ENCODE measurements at places on chromosomes 3 and 15. TPM values are rescaled to one million over a fixed set of nuclear protein-coding genes. Genes with fewer than 3 reads are reported as not detected.

P3H2 gene
- 3.4 TPM for total RNA-seq

CCR1 gene
- 3.0 TPM for total RNA-seq

GOLGA6L7 gene
- not detected for total RNA-seq

SLC2A2 gene
- total RNA-seq = 162 TPM

CPA3 gene
- total RNA-seq = 0.27 TPM

GOLGA8J gene
- total RNA-seq = not detected

USF3 gene
- 20.3 TPM for total RNA-seq

RAMAC gene
- 12.9 TPM for total RNA-seq

TMEM45A gene
- total RNA-seq = 53.0 TPM

USP50 gene
- 0.59 TPM for total RNA-seq

FBXW12 gene
- total RNA-seq = not detected

GOLGA8S gene
- 0.22 TPM for total RNA-seq

SNAPC5 gene
- 23.1 TPM for total RNA-seq

IQGAP1 gene
- 43.7 TPM for total RNA-seq

TMEM40 gene
- not detected for total RNA-seq

SEMA3G gene
- 0.88 TPM for total RNA-seq

Measured in right lobe of liver (tissue), 6 donors.